Omental fat pad (tissue), 4 donors: ENCODE measurements at places on chromosomes 16 and 17.

GRCh38 chr17:40433551-40434415, 9.5 kb upstream of the IGFBP4 start:
- DNase-seq = no peak

DNA sequence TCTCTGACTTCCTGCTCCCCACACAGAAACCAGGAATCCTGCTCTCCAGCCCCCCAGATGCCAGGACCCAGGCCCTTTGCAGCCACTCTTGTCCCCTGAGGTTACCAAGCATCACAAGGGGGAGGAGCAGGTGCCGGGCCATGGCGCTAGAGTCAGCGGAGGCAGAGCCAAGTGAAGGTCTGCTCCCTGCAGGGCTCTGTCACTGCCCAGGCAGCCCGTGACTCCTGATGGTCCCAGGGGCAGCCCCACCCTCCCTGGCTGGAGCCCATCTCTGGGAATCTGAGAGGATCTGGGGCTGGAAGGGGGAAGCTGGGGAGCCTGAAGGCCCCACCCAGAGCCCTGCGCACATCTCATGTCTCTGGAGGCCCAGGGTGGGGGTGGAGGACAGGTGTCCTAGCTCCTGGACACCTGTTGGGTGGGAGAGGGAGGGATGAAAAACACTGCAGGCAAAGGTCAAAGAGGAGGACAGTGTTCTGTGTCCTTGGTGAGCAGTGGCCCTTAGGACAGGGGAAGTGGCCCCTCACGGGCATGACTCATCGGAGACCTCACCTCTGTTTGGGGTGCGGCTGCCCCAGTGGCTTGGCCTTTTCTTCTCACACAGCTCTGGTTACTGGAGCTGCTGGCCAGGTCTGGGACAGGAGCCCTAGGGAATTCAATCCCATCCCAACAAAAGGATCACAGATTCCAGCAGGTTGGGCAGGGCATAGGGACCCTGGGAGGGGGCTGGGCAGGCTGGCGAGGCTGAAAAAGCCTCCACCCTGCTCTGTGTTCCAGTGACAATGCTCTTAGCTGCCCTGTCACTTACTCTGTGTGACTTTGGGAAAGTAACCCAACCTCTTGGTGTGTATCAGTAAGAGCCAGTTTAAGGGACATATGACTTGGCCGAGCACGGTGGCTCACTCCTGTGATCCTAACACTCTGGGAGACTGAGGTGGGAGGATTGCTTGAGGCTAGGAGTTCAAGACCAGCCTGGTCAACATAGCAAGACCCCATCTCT, at the start of gene PRSS36:
Gene PRSS36, minus strand, starts transcription at position 173 of the 997 bp plus-strand sequence. Its CDS starts 31 bp downstream, at position 142.
- DNase-seq = no peak

- no peak for DNase-seq
Observed at GRCh38 chr16:81821436-81822128, 42.5 kb downstream of the PLCG2 start.

- no peak for DNase-seq
Observed at GRCh38 chr16:67750466-67750865, 31.4 kb upstream of the GFOD2 start.

DNA sequence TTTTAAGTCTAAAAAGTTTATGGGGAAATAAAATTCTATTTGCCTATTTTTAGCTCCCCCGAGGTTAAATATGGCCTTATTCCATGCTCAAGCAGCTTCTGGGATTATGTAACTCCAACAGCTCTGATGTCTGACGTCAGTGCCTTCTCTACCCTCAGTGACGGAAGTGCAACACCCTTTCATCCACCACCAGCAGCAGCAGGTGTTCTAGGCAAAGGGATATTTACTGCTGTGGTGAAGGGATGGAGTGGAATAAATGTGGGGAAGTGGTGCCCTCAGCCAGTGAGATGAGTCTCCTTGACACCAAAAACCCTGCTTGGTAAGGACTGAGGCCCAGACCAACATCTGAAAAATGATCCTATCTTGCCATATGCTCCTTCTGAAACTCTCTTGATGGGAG, 247.4 kb downstream of the SHISA9 start:
- no peak for DNase-seq

- DNase-seq = no peak
Observed at GRCh38 chr17:64387145-64387473, 3.6 kb downstream of the PECAM1 start.

DNA sequence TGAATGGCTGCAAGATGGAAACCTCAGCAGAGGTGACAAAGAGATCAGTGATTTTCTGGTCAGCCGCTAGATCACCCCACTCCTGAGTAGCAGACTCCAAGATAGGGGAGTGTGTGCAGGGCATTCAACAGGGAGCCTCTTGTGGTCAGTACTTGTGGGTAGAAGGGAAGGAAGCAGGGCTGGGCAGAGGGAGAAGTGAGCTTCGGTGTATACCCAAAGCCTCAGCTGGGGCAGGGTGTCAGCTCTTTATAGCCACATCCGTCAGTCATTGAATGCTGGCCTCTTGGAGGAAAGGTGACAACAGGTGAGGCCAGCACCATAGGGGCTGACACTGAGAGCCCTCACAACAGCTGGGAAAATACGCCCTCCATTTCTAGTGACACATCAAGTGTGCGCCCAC, 2.2 kb upstream of the SLC12A3 start:
- DNase-seq = no peak

- no peak for DNase-seq
Observed at GRCh38 chr16:74605746-74606520, 981 bp downstream of the GLG1 start.

DNA sequence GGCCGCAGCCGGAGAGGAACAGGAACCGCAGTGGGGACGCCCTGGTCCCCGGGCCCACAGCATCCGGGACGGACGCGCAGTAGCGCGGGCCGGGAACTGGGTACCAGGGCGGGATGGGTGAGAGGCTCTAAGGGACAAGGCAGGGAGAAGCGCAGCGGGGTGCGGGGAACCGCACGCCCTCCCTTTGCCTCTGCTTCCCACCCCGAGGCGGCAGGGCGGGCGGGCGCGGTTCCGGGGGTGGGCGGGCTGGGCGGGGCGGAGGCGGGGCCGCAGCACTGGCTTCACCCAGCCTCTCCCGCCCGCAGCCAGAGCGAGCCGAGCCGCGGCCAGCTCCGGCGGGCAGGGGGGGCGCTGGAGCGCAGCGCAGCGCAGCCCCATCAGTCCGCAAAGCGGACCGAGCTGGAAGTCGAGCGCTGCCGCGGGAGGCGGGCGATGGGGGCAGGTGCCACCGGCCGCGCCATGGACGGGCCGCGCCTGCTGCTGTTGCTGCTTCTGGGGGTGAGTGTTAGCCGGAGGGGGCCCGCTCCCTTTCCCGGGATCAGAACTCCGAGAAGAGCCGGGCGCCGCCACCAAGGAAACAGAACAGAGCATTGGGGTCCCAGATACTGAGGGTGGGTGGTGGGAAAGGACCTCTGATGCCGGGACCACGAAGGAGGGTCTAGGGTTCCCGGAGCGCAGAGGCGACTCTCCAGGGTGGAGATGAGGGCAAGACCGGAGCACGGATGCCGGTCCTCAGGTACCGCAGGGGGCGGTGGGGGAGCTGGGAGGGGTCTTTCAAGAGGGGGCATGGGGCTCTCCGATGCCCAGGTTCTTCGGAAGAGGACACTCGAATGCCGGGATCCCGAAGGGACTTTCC, at the start of gene NGFR:
Gene NGFR, plus strand, starts transcription at position 308 of the 856 bp plus-strand sequence. Its CDS starts 125 bp downstream, at position 433.
- DNase-seq = no peak

GRCh38 chr17:59764292-59764741, 56.9 kb downstream of the VMP1 start:
- DNase-seq = no peak

GRCh38 chr16:84362471-84362941, 5.8 kb upstream of the ATP2C2 start:
- DNase-seq = no peak

DNA sequence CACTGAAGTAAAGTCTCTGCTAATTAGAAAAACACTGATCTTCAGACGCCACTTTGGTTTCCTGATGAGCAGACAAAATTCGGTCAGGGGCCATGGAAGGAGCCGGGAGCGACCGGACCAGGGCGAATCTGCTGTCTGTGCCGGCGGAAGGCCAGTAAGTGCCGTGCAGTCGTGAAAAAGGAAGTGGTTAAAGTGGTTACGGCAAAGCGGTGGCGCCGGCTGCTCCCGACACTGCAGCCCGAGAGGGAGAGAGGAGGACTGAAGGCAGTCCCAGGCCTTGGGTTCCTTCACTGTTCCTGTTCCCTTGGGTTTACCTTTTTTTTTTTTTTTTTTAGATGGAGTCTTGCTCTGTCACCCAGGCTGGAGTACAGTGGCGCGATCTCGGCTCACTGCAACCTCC, 17.3 kb upstream of the HEXD start:
- DNase-seq = no peak

GRCh38 chr17:29653995-29654714, 31.4 kb upstream of the CORO6 start:
- DNase-seq = no peak

DNA sequence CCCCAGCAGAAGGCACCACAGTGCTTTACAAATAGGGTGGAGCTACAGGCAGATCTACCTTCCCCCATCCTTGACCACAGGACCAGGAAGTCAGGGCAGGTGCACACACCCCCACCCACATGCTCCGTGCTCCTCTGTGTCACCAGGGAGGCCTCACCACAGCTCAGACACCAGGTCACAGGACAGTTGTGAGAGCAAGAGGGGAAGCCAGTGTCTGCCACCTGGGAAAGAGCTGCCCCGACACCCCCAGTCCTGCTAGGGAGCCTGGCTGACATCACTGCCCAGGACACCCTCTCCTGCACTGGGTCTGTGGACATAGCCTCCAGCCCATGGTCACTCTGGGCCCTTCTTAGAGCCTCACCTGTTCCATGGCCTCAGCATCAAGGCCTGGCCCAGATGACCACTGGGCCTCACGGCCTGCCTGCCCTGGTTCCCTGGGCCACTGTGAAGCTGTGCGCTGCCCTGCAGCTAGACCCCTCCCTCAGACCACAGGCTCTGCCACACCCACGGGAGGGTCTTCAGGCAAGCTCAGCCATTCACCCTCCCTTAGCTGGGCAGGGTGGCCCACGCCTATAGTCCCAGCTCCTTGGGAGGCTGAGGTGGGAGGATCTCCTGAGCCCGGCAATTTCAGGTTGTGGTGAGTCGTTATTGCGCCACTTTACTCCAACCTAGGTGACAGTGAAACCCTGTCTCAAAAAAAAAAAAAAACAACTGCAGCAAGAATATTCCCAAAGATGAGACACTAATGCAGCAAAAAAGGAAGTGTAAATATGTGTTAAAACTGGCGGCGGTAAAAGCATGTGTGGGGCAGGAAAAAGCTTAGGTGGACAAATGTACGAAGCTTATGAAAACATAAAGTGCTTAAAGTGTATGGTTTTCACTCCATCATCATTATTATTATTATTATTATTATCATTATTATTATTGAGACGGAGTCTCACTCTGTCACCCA, 14.2 kb downstream of the POLR3K start:
- DNase-seq = no peak

DNA sequence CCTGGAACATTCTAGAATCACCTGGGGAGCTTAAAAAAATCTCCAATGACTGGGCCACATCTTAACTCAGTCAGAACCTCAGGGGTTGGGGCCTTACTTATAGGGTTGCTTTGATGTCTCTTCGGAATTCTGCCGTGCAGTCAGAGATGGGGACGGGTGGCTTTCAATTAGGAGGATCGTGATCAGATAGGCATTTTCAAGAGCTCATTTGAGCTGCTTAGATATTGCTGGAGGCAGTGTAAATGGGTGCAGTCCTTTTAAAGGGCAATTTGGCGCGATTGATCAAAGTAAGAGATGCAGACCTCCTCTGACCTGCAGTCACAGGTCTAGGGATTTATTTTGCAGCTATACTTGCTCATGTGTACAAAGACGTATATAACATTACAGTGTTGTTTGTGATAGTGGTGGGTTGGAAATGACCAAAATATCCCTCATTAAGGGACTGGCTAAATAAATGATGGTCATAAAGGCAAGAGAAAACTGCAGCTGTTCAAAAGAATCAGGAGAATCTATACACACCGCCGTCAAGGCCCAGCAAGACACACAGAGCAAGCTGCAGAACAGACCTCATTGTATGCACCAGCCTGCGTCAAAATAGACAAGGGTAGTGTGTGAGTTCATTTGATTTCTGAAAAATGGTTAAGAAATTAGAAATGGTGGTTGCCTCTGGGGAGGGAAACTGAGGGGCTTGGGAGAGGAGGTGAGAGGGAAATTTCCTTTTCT, 6.3 kb upstream of the KCNG4 start:
- DNase-seq = no peak

DNA sequence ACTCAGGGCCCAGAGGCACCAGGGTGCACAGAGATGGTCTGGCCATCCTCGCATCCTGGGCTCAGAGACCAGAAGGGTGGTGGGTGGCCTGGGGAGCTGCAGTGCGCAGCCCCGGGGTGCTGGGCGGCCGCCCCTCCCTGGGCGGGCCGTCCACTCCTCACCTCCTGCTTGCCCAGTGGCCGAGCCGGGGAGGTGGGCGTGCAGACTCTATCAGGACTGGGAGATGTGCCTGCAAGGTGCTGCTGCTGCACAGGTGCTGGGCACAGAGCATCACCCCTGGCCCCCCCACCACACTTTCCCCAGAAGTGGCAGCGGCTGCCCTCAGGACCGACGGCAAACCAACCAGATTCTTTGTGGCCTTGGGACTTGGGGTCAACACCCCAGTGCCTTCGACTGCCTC, at the start of gene SCN4A:
Gene SCN4A, minus strand, starts transcription at position 123 of the 400 bp plus-strand sequence. Its CDS starts 77 bp downstream, at position 46.
- DNase-seq = no peak

DNA sequence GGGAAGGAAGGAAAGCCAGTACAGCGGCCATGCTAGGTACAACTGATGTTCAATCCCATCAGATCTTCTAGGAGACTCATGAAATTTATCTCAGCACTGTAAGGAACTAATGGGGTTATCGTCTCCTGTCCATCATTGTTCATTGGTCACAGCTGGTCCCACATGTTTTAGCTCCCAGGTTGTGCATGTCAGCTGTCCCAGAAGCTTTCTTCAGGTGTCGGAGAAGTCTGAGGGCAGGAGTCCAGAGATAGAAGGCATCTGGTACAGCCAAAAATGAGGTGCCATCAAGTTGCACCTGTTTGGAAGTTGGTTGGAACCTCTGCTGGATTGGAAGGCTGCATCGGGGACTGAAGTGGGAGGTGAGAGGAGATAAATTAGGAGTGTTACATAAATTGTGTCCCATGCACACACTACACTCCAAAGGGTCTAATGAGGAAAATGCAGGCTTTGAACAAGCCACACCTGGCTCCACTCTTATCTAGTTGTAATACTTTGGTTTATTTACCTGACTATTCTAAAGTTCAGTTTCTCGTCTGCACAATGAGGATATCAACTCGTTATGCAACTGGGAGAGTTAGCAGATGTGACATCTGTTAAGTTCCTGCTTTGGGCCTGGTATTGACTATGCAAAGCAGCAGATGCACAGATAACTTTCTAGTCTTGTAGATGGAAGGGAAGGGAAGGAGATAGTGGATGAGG, 62.9 kb downstream of the MAP2K6 start:
- DNase-seq = no peak

- no peak for DNase-seq
Observed at GRCh38 chr17:5077781-5078105, 524 bp upstream of the ZFP3 start.

- no peak for DNase-seq
Observed at GRCh38 chr17:8072729-8073461, 14.6 kb downstream of the ALOX12B start.

GRCh38 chr16:86244158-86244557, 266.2 kb upstream of the FOXF1 start:
- DNase-seq = no peak

DNA sequence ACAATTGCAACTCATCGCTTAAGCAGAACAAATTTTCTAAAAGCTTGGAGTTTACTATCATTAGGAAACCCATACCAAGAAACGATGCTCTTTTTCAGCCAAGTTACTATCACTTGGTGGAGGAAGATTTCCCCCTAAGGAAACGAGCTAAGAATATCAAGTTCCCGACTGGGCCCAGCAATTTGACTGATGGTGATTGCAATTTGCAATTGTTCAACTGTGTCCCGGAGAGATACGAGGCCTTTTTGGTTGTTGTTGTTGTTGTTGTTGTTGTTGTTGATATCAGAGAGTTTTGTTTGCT, 6.2 kb downstream of the HS3ST3A1 start:
- no peak for DNase-seq

- no peak for DNase-seq
Observed at GRCh38 chr17:41455236-41455635, 11.9 kb downstream of the KRT32 start.
